ENCODE measurements at places on chromosomes 13 and 19.

GRCh38 chr19:1914826-1915341, 9.7 kb downstream of the ADAT3 start:
- DNase-seq, result no peak

DNA sequence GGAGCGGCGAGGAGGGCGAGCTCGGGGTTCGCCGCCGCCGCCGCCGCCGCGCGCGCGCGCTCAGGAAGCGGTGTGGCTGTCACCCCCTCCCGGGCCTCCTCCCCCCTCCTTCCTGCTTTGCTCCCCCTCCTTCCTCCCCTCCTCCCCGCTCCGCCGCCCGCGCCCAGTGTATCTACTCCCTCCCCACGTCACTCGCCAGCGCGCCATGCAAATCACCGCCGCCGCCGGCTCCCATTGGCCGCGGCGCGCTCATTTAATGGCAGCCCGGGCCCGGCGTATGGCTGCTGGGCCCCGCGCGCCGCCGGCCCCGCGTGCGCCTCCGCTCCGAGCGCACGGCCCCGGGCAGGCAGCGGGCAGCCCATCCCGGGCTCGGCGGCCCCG, 335 bp upstream of the SOX1 start:
- DNase-seq, result peak; percentile 62

DNA sequence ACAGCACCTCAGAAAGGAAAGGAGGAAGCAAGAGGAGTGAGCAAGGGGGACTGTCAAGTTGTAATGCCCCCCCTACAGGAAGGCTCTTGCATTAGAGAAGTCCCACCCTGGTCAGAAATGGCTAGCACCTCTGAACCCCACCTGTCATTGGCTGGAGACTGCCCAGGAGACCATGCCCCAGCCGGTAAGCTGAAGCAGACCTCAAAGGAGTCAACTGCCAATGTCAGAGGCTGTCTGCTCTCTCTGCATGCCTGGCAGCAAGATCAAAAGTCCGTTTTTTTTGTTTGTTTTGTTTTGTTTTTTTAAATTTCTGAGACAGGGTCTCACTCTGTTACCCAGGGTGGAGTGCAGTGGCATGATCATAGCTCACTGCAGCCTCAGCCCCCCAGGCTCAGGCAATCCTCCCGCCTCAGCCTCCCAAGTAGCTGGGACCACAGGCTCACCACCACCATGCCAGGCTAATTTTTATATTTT, 8.1 kb upstream of the BCL3 start:
- DNase-seq, result no peak

DNA sequence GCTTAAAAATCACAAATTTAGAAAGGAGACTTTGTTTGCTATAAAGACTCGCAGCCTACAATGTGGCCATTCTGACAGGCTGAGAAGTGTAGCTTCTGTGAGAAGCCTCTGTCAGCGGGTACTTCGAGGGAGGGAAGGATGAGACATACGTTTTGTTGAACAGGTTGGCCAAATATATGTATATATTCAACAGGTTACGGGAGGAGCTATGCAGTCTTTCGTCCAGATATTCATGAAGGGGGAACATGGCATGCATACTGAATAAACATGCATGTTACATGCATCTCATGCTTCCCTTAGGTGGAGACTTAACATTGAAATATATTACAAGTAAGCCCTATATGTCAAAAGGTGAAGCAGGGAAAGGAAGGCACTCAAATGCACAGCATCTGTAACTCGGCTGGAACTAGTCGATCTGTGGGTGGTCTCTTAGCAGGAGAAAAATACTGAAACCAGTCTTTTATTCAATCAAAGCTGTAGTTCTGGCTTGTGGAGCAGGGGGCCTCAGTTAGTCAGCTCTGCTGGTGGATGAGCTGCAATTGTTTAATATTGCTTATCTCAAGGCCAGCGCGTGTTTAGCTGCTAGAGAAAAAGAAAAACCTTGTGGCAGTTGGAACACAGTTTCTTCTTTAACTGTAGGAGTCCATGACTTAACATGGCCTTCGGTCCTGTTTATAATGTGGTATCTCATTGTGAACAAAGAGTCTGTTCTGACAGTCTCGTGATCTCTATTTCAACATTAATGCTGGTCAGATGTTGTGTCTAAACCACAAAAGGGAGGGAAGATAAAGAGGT, 94.3 kb downstream of the FAM216B start:
- DNase-seq, result no peak

DNA sequence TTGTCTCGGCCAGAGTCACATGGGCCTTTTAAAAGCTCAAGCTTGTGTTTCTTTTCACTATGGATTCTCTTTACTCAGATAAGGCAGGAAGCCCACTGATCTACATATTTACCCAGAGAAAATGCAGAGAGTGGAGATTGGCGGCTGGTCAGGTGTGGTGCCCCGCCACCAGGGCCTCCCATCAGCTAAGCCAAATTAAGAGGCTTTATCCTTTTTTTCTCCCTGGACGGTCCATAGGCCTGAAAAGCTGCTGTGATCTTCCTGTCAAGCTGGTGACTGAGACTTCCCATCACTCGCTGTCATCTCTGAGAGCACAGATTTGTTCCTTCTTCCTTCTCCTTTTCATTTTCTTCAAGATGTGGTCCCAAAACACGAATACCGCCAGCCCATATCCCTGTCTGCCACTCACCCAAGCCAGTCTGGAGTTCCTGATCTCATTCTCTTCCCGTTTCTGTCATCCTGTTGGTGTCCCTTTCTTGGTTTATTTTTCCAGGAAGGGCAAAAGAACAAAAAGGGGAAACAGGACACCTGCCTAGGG, 1.9 kb downstream of the SAFB start:
- DNase-seq, result no peak

- no peak for DNase-seq
Measured at GRCh38 chr19:28949535-28949934, 263.4 kb downstream of the UQCRFS1 start.

DNA sequence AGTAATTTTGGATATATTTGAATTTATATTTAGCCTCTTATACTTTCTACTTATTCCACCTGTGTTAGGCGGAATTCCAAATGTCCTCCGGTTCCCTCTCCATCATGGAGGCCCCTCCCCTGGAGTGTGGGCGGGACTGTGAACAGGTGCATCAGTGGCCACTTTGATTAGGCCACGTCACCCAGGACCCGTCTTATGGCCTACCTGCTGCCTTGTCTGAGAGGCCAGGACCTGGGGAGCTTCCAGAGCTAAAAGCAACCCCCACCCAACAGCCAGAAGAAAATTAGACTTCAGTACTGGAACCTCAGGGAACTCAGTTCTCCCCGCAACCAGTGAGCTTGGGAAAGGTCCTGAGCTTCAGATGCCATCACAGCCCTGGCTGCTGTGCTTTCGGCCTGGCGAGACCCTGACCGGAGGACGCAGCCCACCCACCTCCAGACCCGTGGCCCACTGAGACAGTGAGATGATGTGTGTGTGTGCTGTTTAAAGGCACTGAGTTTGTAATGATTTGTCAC, 200.2 kb upstream of the SOX1 start:
- DNase-seq, result no peak

DNA sequence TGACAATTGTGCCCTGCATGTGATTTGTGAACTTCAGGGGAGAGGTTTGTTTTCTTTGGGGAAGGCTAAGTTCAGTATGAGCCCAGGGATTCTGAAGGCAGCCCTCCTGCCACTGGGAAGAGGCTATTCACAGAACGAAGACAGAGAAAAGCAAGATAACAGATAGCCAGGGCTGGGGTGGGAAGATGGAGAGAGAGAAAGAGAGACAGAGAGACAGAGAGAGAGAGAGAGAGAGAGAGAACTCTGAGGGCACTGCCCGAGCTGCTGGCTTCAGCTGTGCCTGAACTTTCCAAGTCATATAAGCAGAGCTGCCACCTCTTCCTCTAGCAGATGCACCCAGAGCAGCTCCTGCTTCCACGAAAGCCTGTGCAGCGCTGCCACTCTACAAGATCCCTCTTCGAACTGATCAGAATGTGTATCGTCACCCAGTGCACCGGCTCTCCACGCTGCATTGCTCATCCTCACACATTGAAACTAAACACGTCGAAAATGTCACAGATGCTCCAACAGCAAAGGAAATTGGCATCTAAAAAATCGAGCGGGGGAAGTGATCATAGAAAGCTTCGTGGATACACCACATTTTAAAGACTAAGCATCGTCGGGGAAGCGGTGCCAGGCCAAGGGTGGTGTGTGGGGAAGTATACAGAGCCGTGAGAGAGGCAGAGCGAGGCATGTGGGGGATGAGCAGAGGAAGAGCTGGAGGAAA, 81.8 kb upstream of the SIAH3 start:
- peak; percentile 15 for DNase-seq

DNA sequence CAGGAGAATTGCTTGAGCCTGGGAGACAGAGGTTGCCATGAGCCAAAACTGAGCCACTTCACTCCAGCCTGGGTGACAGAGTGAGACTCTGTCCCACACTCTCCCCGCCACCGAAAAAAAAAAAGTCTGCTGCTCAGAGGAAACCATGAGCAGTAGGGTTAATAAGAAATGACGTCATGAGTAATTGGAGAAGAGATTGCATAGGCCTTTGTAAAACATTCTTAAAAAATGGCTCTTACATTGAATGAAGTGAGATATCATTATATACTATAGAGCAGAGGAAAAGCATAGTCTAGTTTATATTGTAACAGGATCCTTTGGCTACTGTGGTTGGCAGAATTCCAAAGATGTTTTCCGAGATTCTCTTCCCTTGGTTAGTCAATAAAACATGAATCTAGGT, 228.2 kb downstream of the PCDH20 start:
- no peak for DNase-seq

- DNase-seq, result no peak
Measured at GRCh38 chr19:45403781-45404556, 900 bp downstream of the PPP1R13L start.

GRCh38 chr19:38285567-38285966, 18.5 kb upstream of the C19orf33 start:
- no peak for DNase-seq

- no peak for DNase-seq
Measured at GRCh38 chr13:88802886-88803285, 1131.7 kb downstream of the SLITRK5 start.

DNA sequence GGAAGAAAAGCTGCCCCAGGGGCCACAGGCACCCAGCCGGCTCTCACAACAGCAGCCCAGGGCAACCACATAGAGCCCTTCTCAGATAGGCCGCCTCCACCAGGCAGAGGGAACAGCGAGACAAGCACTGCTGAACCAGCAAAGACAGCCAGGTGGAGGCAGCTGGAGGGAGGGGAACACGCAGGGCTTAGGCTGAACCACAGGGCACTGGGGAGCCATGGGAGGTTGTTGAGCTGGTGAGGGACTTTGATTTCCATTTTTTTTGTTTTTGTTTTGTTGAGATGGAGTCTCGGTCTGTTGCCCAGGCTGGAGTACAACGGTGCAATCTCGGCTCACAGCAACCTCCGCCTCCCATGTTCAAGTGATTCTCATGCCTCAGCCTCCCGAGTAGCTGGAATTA, 3.5 kb downstream of the GAMT start:
- no peak for DNase-seq

DNA sequence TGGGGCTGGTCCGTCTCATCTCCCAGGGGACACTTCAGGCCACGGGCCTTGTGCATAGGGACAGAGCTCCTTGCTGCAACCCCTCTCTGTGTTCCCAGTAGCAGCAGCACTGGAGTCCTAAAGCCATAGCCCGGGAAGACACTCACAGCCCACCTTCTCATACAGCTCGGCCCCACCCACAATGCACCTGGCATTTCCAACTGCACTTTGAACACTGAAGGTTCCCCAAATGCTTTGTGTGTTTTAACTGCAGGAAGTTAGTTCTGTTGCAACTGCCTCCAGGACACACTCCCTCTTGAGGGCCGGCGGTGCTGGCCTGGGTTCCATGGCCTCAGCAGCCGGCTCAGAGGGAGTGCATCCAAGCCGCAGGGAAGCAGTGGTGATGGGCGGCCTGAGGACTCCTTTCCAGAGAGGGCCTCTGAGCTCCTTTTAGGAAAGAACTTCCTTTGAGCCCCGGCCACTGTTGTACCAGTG, 22.7 kb upstream of the TMEM255B start:
- no peak for DNase-seq

- no peak for DNase-seq
Measured at GRCh38 chr13:67726979-67727378, 496.8 kb upstream of the PCDH9 start.

DNA sequence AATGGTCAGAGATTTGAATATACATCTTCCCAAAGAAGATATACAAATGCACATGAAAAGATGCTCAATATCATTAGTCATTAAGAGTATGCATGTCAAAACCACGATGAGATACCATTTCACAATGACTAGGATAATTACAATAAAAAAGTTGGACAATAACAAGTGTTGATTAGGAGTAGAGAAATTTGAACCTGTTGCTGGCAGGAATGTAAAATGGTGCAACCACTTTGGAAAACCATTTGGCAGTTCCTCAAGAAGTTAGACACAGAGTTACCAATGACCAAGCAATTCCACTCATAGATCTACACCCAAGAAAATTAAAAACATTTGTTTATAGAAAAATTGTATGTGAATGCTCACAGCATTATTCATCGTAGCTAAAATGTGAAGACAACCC, 33.2 kb upstream of the STARD13 start:
- DNase-seq, result no peak

DNA sequence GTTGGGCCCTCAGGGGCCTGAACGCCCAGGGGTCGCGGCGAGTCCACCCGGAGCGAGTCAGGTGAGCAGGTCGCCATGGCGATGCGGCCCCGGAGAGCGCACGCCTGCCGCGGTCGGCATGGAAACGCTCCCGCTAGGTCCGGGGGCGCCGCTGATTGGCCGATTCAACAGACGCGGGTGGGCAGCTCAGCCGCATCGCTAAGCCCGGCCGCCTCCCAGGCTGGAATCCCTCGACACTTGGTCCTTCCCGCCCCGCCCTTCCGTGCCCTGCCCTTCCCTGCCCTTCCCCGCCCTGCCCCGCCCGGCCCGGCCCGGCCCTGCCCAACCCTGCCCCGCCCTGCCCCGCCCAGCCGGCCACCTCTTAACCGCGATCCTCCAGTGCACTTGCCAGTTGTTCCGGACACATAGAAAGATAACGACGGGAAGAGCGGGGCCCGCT, at the start of gene CCNA1:
TSS of gene CCNA1 (plus strand) at position 390 of the 439 bp plus-strand sequence. CDS start 562 bp downstream, outside the sequence.
- DNase-seq, result peak; percentile 39

DNA sequence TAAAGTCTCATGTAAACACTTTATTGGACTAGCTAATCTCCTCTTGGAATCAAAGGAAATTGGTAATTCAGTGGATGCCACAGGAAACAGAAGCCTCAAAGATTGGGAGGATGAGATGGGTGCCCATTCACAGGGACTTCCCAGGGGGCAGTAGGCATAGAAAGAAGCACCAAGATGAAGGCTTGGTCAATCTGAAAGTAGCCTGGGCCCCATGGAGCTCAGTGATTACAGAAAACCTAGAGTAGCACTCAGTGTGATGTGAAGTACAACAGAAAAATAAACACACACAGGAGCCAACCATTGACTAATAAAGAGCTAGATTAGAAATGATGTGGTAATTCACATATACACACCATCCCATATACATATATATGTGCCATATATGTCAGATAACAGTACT, 560.6 kb downstream of the TBC1D4 start:
- DNase-seq, result no peak

- DNase-seq, result no peak
Measured at GRCh38 chr19:13441810-13442512, 64.3 kb downstream of the CACNA1A start.

- peak; percentile 59 for DNase-seq
Measured at GRCh38 chr13:32261567-32261966, 53.6 kb downstream of the ZAR1L start.

DNA sequence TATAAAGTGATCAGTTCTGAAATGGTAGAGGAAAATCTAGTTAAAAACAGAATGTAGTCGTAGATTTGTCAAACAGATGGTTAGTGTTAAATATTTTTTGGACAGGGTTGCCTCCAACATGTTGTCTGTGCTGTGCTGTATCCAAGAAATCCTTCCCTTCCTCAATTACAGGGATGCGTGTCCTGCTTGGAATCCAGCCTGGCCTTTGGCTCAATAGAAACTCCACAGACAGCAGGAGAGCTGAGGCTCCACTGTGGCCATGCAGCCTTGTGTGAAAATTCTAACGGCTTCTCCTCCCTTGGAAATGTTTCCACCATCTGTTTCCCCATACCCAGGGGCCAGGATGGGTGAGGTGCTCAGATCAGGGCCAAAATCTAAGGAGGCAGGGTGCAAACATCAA, 67.7 kb upstream of the USP29 start:
- DNase-seq, result no peak
